ENCODE measurements at places on chromosomes 1 and 21.

GRCh38 chr1:110765640-110766335, 91.0 kb upstream of the KCNA3 start:
- peak; percentile 11 for DNase-seq

DNA sequence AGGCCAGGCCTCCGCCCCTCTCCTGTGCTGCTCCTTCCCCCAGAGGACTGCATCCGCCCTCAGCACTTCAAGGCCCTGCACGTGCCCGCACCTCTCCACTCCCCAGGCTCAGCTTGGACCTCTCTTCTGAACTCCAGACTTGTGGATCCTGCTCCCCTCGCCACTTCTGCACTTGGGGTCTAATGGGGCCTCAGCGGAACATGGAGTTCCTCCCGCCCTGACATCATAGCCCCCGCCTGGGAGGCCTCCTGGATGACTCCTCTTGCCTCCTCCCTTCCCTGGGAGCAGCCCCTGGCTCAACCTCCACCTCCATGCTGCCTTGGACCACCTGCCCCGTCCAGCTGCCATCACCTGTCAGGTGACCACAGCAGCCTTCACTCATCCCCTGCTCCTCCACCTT, 10.1 kb downstream of the OXCT2 start:
- DNase-seq: no peak

GRCh38 chr1:167924543-167925231, 10.8 kb upstream of the ADCY10 start:
- no peak for DNase-seq

DNA sequence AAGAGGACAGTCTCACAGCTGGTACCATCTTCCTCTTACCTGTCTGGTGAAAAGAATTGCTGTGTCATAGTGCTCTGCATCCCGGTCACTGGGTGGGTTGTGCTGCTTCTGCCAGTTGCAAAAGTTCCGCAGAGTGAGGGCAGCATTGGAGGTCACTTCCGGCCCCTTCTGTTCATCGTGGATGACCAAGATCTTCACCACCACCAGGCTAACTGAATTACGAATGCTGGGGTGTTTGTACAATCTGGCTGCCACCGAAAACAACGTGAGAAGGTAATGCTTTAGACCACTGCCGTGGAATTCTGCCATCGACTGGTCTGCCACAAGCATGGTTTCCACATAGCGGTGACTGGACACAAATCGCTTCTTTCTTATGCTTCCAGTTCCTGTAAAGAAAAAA, 2.9 kb downstream of the ADAMTS1 start:
- no peak for DNase-seq

All from SHP77 treated with DMSO at 0.1 percent for 48 hours (cell line).